ENCODE measurements at places on chromosomes 4 and X.

GRCh38 chr4:68259191-68259590 lies 13.7 kb upstream of the TMPRSS11B start:
- DNase-seq = no peak

DNA sequence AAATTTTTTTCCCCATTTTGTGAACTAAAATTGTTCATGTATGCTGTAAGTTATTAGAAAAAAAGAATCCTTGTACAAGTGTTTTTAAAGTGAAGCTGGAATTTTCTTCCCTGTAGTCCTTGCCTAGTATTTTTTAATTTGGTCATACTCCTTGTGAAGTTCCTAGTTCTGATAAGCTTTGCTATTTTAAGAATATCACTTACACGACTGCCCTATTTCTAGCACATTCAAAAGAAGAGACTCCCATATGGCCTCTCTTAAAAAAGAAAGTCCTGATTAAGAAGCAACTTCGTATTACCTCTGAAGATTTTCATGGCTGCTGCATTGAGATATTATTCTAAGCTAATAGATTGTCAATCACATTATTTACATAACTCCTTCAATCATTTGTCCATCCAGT lies 87.2 kb downstream of the KLHL8 start:
- no peak for DNase-seq

GRCh38 chrX:84363051-84363450 lies 139.2 kb downstream of the HDX start:
- peak; percentile 10 for DNase-seq

GRCh38 chr4:39825741-39826231 lies 127.8 kb downstream of the UBE2K start:
- peak; percentile 41 for DNase-seq

DNA sequence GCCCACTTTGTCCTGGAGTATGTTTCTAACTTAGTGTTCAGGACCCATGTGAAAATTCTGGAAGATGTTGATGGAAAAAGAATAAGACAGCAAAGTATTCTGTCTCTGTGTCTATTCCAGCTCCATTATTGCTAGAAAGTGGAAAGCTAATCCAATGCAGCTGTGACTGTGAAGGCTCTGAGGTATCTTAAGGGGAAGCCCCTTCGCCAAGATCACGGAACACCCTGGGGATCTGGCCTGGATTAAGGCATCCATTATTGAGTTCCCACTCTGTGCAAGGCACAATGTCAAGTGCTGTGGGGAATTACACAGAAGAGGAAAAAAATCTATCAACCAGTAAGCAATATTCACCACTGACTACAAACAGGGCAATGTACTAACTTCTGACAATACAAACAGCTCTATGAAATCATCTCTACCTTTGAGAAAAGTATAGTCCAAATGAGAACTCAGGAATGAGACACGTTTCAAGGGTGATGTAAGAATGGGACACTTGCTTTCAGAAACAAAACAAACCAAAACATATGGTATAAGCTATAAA lies 222.1 kb downstream of the LDB2 start:
- no peak for DNase-seq

DNA sequence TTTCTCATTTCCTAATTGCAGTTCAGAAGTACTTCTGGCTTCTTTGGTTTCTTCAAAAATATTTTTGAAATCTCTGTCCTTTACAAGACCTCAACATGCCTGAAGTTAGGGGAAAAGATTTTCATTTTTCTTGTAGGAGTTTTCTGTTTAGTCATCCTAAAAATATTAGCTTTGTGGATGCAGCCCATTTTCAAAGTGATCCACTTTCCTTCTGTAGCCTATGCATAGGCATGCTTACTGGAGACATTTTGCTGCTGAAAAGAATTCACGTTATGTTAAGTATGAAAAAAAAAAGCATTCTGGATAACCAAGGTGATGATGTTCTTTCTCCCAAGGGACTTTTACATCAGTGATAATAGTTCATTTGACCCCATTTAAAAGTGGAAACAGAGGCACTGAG lies 245.6 kb downstream of the THOC2 start:
- no peak for DNase-seq

- peak; percentile 96 for DNase-seq
Measured at GRCh38 chr4:73222466-73223257, 35.9 kb downstream of the ANKRD17 start.

DNA sequence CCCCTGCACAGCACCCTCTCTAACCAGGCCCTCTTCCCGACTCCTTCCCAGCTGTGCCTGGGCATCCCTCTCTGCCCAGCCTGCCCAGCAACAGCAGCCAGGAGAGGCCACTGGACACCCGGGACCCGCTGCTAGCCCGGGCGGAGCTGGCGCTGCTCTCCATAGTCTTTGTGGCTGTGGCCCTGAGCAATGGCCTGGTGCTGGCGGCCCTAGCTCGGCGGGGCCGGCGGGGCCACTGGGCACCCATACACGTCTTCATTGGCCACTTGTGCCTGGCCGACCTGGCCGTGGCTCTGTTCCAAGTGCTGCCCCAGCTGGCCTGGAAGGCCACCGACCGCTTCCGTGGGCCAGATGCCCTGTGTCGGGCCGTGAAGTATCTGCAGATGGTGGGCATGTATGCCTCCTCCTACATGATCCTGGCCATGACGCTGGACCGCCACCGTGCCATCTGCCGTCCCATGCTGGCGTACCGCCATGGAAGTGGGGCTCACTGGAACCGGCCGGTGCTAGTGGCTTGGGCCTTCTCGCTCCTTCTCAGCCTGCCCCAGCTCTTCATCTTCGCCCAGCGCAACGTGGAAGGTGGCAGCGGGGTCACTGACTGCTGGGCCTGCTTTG lies 1.1 kb downstream of the AVPR2 start:
- DNase-seq = no peak

GRCh38 chrX:17737710-17737985 lies 355 bp downstream of the SCML1 start:
- DNase-seq = no peak

- DNase-seq = no peak
Measured at GRCh38 chr4:189069772-189070171, 870.9 kb upstream of the FRG1 start.

- no peak for DNase-seq
Measured at GRCh38 chrX:150610043-150610442, 41.6 kb downstream of the MTM1 start.

GRCh38 chr4:16075975-16076757 lies 7.7 kb downstream of the PROM1 start:
- DNase-seq = no peak

DNA sequence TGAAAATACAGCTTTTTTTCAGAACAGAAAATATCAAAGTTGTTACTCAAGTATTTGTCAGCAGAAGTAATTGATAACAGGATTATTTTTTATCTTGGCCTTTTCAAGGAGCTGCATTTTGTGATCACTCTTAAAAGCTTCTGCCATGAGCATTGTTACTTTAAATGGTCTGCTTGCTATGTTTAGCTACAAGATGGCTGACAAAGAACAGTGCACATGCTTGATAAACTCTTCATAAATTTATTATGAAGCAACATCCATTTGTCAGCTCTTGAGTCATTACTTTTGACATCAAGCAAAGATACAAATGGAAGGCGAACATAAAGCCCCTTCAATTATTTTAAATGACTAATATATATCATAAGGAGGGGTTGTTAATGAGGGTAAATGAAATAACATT lies 205.4 kb upstream of the RPS6KA3 start:
- no peak for DNase-seq

- DNase-seq = no peak
Measured at GRCh38 chrX:93649381-93649780, 24.0 kb downstream of the NAP1L3 start.

DNA sequence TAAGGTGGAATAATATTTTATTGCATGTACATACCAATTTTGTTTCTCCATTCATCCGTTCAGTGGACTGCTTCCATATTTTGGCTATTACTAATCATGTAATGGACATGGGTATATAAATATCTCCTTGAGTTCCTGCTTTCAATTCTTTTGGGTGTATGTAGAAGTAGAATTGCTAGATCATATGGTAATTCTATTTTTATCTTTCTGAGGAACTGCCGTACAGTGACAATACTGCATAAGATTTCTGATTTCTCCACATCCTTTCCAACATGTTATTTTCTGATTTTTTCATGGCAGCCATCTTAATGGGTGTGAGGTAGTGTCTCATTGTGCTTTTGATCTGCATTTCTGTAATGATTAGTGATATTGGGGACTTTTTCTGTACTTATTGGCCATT lies 19.2 kb downstream of the ALPK1 start:
- DNase-seq = no peak

DNA sequence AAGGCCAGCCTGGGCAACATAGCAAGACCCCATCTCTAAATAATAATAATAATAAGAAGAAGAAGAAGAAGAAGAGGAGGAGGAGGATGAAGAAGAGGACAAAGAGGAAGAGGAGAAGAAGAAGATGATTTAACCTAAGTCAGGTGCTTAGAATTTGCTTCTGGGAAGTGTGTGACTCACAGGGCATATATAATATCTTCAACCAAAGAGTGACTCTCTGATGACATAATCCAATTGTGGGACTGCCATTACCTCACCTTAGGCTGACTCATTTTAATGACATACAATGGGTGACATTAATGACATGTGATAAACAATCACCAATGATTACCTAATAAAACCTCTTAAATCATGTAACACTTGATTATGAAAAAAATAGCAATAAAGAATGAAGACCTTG lies 32.7 kb upstream of the MBTPS2 start:
- DNase-seq = peak; percentile 28

DNA sequence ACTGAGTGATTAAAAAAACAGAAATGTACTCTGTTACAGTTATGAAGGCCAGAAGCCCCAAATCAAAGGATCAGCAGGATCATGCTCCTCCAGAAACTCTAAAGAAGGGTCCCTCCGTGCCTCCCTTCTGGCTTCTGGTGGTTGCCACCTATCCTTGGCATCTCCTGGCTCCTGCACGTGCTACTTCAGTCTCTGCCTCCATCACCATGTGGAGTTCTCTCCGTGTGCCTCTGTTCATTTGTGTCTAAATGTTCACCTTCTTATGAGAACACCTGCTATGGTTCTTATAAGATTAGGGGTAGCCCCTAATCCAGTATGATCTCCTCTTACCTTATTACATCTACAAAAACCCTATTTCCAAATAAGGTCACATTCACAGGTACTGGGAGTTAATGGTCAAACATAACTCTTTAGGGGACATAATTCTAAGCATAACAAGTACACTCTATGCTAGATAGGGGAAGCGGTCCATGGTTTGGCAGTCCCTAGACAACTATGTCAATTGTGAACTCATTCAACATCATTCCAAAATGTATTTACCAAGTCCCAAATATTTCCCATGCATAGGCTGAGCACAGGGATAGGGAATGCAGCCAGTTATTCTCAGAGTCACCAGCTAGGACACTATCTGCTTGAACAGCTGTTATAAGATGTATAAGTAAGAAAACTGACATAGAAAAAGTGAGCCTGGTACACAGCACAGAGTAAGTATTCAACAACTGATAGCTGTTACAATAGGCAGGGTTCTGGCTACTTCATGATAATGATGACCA lies 295.5 kb upstream of the BOD1L1 start:
- DNase-seq = no peak

- DNase-seq = no peak
Measured at GRCh38 chr4:114601304-114602052, 2.9 kb downstream of the UGT8 start.

GRCh38 chr4:125323654-125324053 lies 8.9 kb downstream of the FAT4 start:
- peak; percentile 78 for DNase-seq

GRCh38 chr4:145567516-145567915 lies 51.7 kb upstream of the MMAA start:
- no peak for DNase-seq

DNA sequence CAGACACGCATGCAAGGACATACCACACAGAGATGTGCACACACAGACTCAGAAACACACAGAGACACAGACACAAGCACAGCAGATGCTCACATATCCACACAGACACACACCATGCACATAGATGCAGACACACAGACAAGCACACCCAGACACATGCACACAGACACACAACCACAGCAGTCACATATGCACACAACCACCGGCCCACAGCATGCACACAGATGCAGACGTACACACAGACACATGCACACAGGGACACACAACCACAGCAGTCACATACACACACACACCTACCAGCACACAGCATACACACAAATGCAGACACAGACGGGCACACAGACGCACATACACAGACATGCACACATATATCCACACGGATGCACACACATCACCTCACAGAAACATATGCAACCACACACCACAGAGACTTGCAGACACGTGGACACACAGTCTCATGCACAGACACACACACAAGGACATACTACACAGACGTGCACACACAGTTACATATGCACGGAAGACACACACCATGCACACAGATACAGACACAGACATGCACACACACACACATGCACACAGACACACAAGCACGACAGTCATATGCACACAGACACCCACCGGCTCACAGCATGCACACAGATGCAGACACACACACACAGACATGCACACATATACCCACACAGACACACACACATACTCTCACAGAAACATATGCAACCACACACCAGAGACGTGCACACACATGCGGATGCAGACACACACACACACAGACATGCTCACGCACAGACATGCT lies 25.2 kb upstream of the SLC25A6 start:
- no peak for DNase-seq

GRCh38 chrX:38278682-38279081 lies 48.6 kb downstream of the RPGR start:
- DNase-seq = no peak

- DNase-seq = no peak
Measured at GRCh38 chr4:102500352-102500695, 835 bp upstream of the NFKB1 start.

GRCh38 chr4:53511014-53511413 lies 80.3 kb downstream of the LNX1 start:
- peak; percentile 37 for DNase-seq

DNA sequence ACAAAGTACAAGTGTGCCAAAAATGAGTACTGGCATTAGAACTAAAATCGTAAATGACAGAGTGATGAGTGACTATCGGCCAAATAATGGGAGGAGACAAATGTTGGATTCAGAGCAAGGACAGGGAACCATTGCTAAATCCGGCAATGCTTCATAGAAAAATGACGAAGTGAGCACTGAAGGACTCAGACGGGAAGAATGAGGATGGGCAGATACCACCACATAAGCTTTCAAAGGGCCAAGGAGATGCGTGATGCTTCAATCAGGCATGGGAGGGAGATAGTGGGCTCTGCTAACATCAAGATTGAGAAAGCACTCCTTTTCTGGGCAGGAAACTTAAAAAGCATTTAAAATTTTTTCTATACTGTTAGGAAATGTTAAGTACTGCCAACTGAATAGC lies 21.6 kb downstream of the RBBP7 start:
- no peak for DNase-seq

DNA sequence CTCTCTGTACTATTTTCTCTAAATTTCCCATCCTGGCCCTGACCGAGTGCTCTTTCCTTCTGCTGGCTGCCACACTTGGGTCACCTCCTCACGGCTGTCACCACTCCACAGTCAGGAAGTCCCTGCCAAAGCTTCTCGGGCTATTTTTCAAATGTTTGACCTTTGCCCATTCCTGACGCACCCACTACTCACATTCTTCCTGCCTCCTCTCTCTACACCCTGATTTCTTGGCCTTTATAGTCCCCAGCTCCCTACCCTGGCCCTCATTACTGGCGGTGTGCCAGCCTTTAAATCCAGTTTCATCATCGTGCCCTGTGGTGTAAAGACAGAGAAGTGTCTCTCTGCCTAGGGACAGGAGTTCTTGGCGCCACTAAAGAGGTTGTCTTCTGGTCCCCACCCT lies 46.4 kb upstream of the GATB start:
- no peak for DNase-seq

- no peak for DNase-seq
Measured at GRCh38 chr4:85482010-85482738, 7.2 kb downstream of the ARHGAP24 start.

Measured in cardiac fibroblast (primary cell).